ENCODE measurements at places on chromosomes 4 and X.

GRCh38 chr4:109026588-109026987 is 263.7 kb upstream of the ETNPPL start:
- DNase-seq, result peak; percentile 9

GRCh38 chr4:13496605-13497004 is 12.5 kb upstream of the RAB28 start:
- DNase-seq, result no peak

DNA sequence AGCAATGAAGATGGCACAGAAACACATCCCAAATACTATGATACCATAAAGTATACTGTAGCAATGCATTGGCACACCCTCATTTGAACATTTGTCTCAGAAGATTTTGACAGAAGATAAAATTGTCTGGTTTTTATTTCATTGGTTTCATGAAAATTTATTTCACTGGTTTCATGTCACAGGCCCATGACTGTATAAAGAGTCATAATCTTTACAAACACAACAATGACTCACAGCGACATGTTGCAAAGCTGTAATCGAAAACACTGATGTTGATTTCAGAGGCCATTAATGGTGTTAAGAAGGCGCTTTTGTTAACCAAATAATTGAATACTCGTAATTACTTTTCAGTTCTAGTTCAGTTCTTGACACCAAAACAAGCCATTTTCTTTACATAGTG is 8.1 kb upstream of the DTHD1 start:
- no peak for DNase-seq

- no peak for DNase-seq
Observed at GRCh38 chr4:154078504-154079350, 289.8 kb upstream of the SFRP2 start.

DNA sequence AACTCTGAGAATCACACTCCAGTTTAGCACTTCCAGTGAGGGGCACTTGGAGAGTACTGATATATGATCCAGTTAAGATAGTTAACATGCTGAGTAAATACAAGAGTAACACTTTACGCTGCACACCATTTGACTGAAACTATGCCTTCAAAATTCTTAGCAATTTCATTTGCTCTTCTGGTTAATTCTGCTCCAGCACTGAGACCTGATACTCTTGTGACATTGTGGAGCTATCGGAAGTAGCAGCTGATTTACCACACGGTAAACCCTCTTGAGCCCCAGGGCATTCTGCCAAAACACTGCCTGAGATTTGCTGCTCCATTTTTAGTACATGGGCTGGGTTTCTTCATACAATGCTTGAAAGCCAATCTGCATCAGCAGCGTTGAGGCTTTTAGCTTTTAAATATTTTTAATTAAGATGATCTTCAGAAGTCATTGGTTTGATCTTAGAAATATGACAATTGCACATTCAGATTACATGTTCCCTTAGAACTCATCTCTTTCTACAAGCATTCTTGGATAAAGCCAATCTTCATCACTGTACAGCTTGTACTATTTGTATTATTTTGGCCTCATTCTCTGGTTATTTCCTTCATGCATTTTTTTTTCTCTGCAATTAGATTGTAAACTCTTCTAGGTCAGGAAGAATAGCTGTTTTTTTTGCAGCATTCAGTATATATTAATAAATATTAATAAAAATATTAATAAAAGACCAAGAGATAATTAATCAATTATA is 67.8 kb upstream of the ETNPPL start:
- no peak for DNase-seq

DNA sequence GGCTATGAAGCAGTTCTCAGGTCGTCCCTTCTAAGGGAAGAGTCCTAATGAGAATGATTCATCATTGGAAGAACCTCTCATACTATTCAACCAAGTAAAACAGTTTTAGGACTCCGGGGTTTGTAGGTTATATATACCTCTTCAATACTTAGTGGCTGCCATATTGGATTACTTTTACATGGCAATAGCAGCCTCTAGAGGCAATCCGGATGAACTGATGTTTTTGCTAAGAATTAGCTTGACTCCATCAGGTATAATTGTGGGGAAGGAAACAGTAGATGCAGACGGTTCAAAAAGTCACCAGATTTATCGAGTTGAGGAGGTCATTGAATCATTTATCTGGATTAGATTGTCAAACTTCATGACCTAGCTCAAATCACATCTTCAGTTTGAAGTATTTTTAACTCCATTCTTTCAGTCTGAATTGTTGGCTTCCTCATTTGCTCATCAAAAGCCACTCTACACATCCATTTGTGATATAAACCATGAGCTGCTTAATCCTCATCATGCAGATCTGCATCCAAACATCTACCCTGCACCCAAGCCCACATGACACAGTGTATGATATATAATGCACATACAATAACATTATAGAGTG is 28.4 kb downstream of the GUCY1B1 start:
- DNase-seq, result peak; percentile 60

All from M059J (cell line).